NCI-H1048 (cell line): ENCODE measurements at places on chromosomes 16 and 17.

- no peak for DNase-seq
These were observed 12.3 kb downstream of the SMIM5 start for GRCh38 chr17:75645501-75645888.

DNA sequence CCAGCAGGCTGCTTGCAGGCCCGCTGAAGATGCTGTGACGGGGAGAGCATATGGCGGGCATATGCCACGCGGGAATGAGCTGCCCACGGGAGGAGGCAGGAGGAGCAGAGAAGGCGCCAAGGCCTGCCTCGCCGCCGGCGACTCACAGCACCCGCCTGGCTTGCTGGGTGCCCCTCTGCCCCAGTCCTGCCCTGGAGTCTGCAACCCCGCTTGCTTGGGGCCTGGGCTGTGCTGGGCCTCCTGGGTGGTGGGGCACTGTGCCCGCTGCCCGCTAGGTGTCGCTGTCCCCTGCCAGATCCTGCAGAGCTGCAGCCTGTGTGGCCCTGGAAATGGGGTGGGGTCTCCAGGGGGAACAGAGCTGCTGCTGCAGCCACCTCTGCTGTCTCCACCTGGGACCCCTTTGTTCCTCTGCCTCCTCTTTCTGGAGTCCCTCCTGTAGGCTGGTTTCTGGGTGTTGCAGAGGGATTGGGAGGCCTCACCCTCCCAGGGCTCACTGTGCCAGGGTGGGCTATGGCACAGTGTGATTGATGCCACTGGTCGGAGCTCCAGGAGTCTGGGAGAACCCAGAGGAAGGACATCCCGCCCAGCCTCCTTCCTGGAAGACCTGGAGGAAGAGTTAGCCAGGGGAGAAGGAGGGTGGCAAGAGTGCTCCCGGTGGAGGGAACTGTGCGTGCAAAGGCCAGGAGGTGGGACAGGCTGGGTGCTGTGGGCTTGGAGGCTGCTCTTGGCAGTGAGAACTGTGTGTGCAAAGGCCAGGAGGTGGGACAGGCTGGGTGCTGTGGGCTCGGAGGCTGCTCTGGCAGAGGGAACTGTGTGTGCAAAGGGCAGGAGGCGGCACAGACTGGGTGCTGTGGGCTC lies 141.0 kb upstream of the CIBAR2 start:
- DNase-seq: no peak

DNA sequence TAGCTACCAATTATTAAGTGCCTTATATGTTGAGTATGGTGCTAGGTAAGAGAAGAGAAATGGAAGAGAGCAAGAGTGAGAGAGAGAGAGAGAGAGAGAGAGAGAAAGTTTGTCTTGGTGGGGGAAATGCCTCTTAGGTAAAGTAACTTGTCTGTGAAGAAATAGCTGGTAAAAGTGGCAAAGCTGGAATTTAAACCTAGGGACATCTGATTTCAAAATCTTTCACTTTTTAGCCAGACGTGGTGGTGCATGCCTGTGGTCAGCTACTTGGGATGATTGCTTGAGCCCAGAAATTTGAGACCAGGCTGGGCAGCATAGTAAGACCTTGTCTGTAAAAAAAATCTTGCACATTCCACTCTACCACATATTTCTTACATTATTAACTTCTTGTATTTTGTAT lies 23.0 kb upstream of the CDR2 start:
- no peak for DNase-seq

DNA sequence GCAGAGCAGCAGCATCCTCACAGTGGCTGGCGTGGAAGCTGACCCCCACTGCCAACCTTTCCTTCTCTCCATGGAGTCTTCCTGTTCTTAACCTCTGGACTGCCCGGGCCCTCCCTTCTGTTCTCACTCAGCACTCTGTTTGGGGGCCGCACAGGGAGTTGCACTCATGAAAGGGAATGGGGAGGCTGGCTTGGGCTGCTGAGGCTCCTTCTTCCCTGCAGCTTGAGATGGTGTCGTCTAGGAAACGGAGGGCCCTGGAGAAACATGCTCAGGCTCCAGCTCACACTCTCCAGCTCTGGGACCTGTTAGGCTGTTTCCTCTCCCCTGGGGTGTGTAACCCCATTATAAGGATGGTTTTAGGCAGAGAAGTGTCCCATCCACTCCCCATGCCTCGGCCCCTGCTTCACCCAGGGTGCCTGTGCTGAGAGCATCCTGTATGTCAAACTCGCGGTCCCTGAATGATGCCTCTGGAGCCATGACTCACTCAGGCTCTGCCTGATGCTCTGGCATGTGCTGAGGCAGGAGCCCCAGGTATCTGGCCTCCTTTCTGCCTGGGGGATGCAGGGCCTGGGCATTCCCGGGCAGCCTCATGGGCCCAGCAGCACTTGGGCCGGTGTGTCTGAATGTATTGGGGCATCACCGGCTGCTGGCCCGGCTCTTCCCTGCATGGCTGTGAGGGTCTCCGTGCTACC lies 18.9 kb downstream of the TMEM94 start:
- no peak for DNase-seq

- no peak for DNase-seq
These were observed 221.4 kb upstream of the RBFOX1 start for GRCh38 chr16:7111265-7111664.

- no peak for DNase-seq
These were observed 690 bp downstream of the RHOT1 start for GRCh38 chr17:32142857-32143526.

GRCh38 chr17:14197586-14197985 lies 39.1 kb downstream of the CDRT15 start:
- DNase-seq: no peak

GRCh38 chr16:69514356-69514755 lies 51.4 kb upstream of the NFAT5 start:
- DNase-seq: no peak

DNA sequence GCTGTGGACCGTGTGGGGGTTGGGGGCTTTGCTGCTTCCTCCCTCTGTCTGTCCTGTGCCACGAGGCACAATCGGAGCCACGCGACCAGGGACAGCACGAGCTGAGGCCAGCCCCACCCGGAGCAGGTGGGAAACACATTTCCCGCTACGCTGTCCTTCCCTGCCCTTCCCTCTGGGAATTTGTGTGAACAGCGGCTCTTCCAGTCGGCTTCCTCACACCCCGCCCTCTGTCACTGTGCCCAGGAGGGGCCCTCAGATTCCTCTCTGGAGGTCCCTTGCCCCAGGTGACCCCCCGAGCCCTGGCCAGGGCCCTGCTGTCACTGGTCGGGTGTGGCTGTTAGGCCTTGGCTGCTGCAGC lies 19.6 kb downstream of the SPIRE2 start:
- no peak for DNase-seq

- DNase-seq: no peak
These were observed 293.8 kb upstream of the AXIN2 start for GRCh38 chr17:65855245-65855644.

DNA sequence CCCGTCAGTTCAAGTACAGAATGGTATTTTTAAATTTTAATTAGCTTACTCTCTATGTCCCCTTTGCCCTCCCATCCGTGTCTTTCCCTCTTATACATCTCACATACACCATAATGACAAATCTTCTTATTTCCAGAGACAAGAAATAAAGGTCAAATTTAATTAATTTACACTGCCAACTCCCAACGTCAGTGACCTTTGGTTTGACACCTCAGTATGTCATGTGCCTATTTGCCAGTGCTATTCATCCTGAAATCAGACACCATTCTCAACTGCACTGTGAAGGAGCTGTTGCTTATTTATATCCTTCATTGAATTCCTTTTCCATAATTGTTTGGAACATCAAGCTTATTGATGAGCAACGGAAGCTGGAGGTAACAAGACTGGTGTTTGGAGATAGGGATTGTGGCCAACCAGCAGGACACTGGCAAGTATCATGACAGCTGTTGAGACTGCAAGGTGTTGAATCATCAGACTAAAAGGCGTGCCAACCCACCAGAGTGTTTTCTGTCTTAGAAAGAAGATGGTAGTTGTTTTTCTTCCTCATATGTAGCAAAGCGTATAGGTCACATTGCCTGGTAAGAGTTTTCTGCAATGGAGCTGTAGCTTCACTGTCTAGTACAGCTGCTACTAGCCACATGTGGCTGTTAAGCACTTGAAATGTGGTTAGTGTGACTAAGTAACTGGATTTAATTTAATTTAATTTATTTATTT lies 12.5 kb downstream of the CALCOCO2 start:
- DNase-seq: no peak

- no peak for DNase-seq
These were observed 475.7 kb downstream of the SHISA9 start for GRCh38 chr16:13377143-13377542.

DNA sequence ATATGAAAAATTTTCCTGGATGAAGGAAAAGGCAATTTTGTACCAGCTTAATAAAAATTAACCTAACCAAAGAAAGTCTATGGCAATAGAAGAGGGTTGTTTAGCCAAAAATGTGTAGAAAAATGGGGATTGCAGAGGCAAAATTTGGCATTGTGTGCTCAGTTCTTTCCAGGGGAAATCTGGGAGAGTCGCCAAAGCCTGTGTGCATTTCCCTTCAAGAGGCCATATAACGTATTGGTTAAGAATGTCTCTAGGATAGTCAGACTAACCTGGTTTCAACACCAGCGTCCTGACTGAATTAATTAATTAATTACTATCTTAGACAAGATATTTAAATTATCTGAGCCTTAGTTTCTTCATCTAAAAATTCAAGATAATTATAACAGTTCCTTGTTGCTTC lies 44.8 kb upstream of the HLF start:
- DNase-seq: no peak

GRCh38 chr17:2814481-2815341 lies 18.5 kb downstream of the RAP1GAP2 start:
- no peak for DNase-seq

GRCh38 chr16:80602894-80603293 lies 62.1 kb downstream of the DYNLRB2 start:
- no peak for DNase-seq

- no peak for DNase-seq
These were observed 11.9 kb downstream of the PER1 start for GRCh38 chr17:8140065-8141029.

DNA sequence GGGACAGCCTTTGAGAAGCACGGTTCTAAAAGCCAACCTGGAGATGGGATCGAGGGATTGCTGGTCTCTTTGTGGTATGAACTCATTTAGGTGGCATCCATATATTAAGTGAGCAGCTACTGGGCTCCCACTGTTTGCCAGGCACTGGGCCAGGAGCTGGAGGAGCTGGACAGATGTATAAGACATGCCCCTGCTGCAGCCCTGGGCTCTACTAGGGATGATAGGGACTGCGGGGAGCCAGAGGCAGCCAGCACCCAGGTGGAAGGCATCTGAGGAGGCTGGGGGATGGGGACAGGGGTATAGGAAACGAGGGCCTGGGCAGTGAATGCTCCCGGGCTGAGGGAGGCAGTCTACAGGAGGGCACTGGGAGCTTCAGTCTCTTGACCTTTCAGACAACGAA lies 53.0 kb upstream of the MEAK7 start:
- no peak for DNase-seq

DNA sequence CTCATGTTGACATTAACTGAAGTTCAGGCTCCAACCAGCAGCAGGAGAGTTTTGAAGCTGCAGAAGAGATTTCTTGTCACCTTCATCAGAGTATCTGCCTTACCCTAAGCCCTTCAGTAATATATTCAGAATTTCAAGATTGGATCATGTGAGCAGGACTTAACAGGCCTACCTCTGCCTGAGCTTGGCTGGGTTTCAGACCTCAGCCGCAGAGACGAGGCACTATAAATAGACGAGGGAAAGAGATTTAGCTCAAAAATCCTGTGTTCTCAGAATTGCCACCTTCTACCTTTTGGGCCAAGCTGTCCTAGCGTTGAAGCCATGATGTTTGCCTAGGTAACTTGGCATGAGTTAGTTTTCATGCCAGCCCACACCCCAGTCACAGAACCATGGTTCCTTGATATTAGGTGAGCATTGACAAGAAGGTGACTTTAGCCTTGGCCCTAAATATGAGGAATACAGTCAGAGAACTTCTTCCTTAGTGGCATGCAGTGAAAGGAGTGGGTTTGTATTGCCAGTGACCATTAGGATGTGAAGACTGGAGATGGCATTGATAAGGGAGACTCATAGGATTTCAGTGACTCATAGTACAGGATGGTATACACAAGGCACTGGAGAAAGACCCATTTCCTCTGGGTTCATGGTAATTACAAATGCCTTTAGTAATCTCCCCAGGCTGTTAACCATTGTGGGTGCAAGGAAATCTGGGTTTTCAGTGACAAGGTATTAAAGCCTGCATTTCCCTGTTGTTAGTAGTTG lies 224.3 kb downstream of the MSI2 start:
- DNase-seq: no peak

DNA sequence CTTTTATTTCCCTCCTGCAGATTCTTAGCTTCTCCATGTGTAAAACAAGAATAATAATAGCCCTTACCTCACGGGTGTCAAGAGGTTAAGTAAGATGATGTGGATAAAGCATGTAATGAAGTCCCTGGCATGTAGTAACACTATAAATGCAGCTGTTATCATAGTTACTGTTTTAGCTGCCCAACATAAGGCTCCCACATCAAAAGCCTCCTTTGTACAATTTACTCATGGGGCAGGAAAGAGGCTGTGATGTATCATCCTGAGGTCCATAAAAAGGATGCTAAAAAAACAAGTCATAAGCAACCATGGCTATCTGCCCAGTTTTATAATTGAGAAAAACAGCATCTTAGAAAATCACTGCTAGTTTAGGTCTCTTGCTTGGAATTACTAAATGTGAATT lies 339.7 kb downstream of the CA10 start:
- no peak for DNase-seq

DNA sequence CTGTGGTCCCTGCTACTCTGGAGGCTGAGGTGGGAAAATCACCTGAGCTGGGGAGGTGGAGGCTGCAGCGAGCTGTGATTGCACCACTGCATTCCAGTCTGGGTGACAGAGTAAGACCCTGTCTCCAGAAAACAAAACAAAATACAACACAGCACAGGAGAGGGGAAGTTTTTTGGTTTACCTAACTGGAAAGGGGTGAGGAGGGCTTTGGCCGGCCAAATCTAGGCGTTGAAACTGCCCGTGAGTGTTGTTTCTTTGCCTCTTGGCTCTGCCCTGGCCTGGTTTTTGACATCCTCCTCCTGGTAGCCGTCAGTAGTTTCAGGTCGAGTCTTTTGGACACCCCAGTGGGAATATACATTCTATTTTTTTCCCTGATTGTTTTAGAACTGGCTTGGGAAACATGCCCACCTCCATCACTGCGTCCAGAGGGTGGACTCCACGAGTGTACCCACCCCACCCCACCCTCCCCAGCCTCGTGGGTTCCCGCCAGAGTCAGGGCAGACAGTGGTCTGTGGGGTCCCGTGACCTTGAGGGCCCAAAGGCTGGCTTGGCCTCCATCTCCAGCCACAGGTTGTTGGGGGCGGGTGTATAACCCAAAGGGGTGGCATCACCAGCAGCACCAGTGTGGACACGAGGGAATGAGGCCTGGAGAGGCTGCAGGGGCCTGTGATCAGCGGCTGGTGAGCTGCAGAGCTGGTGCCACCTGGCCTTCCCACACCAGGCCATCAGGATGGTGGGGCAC lies 42.7 kb downstream of the NT5M start:
- no peak for DNase-seq

DNA sequence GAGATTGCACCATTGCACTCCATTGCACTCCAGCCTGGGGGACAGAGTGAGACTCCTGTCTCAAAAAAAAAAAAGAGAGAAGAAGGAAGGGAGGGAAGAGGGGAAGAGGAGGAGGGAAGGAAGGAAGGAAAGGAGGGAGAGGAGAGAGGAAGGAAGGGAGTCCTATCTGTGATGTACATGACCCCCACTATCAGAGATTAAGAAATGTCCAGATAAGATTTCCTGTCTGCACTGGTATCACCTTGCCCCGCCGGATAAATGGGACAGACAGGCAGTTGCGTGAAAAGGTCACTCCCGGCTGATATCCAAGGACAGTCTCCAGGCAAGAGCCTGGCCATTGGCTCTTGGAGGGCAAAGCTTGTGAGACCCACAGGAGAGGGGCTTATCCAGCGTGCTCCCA lies 5.2 kb upstream of the ZFPM1 start:
- DNase-seq: no peak

- DNase-seq: no peak
These were observed 15.6 kb downstream of the KRT9 start for GRCh38 chr17:41556306-41556705.
